Fibroblast of pulmonary artery (primary cell): ENCODE measurements at places on chromosomes 13 and 19.

GRCh38 chr19:8638078-8638619, 7.7 kb downstream of the NFILZ start:
- peak; percentile 36 for DNase-seq

GRCh38 chr19:14379294-14380065, 1.8 kb upstream of the ADGRE5 start:
- DNase-seq: no peak

DNA sequence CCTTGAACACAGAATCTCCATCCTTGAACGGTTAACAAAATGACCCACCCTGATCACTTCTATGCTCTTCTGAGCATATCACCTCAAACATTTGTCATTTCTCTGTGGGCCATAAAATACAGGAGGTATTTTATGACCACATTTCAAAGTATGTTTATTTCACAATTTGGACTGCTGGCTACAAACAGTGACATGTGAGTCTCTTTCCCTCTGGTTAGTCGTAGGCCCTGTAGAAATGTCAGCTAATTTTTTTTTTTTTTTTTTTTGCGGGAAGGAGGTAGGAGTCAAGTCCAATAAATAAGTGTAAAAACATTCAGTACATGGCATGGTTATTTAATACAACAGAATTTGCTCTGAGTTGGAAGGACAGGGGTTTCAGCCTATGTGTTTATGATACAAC, 70.7 kb downstream of the FOXO1 start:
- DNase-seq: peak; percentile 47

DNA sequence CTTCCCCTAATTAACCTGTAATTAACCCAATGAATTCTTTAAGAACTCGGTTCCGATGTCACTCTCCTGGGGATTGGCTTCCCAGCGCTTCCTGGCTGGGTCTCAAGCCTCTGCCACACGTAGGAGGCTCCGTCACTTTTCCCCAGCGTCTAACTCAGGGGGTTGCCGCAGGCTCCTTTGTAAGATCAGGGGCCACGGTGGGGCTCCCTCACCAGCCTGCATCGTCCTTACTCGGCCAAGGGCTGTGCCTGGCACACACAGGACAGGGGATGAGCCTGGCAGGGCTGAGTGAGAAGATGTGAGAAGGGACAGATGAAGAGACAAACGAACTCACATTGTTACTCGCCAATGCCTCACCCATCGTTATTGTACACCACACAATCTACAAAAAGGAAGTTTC, 20.9 kb upstream of the ATP11A start:
- DNase-seq: no peak

DNA sequence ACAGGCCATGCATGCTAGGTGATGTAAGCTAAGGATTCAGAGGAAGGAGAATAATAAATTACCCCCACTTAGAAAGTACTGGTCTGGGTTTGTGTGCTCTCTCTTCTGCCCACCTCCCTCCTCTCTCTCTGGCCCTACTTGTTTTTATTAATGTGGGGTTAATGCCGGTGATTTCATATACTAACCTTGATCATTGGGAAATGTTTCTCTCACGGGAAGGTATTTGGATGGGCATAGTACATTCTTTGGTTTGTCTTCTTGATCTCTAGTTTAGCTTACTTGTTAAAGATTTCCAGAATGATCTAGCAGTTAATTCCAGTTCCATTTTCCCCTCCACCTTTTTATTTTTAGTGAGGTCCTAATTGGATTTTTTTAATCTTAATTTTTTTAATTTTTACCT, 24.6 kb downstream of the ARHGAP35 start:
- no peak for DNase-seq

GRCh38 chr13:32986552-32986951, 29.7 kb upstream of the KL start:
- no peak for DNase-seq

GRCh38 chr13:34166406-34166805, 348.5 kb downstream of the RFC3 start:
- no peak for DNase-seq

DNA sequence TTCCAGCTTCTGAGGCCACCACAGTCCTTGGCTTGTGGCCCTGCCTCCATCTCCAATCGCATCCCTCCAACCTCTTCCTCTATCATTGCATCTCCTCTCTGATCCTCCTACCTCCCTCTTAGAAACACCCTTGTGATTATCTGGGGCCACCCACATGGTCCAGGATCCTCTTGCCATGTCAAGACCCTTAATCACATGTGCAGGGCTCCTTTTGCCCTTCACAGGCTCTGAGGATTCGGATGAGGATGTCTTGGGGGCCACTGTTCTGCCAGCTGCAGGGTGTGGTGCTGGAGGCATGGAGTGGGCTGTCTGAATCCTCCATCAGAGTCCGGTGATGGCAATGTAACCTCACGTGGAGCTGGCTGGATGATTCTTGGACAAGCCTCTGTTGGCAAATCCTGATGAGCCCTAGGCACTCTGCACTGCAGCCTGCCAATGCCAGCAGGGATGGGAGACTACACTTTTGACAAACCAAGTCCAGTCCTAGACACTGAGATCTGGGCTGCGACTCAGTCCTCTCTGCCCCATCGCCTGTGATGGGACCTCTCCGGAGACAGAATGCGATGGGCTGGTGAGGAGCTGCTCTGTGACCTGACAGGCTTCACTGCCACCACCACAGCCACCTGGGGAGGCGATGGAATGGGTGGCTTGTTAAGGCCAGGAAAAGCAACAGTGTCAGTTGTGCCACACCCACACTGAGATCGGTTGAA, 61.2 kb downstream of the CCDC70 start:
- no peak for DNase-seq

GRCh38 chr19:12720851-12721655, 2.7 kb downstream of the TNPO2 start:
- peak; percentile 26 for DNase-seq

GRCh38 chr13:114174529-114174961, 4.5 kb upstream of the CFAP97D2 start:
- peak; percentile 74 for DNase-seq

GRCh38 chr19:33279430-33280350, 22.6 kb downstream of the CEBPA start:
- DNase-seq: no peak

DNA sequence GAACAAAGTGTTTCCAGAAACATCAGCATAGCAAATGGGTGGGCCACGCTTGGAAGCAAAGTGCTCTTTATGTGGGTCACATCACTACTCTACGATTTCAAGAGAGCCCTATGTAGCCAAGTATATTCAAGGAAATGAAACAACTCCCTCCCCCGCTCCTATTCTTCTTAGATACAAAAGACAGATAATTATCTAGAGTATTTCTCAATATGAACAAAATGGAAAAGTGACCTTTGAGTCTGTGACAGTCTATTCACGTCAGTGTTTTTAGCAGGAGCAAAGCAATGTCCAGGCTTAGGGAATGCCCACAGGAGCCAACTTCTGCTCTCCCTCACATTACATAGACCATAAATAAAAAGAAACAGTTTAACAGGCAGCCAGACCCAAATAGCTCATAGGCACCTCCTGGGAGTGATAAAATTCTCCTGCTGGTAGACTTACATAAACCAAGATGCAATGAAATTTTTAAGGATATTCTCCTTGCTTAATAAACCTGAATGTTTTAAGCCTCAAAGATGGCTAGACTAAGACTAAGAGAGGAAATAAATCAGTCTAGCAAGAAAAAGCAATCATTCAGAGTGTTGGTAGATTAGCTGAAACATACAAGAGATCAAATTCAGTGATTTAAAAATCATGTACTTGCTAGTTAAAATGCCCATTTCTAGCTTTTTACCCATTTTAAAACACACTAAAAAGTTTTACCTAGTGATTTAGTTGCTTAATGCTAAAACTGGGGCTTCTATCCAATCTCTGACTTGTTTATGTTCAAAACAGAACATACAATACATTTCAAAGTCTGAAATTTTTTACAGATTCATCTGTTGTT, 182.8 kb downstream of the RGCC start:
- peak; percentile 87 for DNase-seq

GRCh38 chr13:52112591-52112990, 16.3 kb downstream of the NEK5 start:
- DNase-seq: no peak

GRCh38 chr13:25352230-25352629, 19.5 kb upstream of the ATP8A2 start:
- DNase-seq: peak; percentile 19

GRCh38 chr19:2047449-2048103, 3.5 kb downstream of the MKNK2 start:
- DNase-seq: no peak

GRCh38 chr19:41255171-41255570, 9.0 kb upstream of the HNRNPUL1 start:
- no peak for DNase-seq

DNA sequence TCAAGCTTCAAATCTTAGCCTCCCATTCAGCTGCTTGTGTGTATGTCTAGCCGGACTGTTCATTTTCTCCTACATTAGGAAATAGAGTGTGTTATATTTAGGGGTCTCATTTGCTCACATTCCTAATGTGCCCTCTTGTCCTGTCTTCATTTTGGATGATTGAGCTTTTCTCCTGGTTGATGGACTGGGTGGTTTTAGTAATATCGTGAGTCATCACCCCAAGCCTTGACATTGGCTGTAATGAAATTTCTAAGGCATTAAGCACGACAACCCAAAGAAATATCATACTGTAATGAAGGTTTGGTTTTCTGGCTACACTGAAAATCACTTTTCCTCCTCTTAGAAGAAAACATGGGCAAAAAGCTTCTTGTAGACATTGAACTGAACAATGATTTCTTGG, 110.7 kb upstream of the WASF3 start:
- no peak for DNase-seq

DNA sequence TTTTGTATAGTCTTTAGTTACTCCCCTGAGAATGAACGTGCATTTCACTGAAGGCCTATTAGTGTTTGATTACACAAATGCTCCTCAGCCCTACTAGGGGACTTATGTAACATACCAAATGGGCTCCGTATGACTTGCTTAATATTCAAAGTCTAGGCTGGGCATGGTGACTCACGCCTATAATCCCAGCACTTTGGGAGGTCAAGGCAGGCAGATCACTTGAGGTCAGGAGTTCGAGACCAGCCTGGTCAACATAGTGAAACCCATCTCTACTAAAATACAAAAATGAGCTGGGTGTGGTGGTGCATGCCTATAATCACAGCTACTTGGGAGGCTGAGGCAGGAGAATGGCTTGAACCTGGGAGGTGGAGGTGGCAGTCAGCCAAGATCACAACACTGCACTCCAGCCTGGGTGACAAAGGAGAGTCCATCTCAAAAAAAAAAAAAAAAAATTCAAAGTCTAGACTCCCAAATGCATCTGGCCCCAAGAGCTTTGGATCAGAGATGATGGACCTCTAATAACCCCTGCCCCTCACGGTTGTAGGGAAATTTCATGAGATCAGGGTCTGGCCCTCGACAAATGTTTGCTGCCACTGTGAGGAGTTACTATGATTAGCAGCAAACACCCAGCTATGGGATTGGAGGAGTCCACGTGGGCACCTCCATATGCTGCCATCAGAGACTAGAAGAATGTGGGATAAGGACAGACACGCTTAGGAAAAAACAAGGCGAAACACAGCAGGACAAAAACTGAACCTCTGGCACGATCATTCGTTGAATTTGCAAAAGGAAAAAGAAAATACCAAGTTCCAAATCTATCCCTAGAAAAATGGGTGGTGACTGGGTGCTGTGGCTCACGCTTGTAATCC, 4.6 kb downstream of the FBXO17 start:
- peak; percentile 22 for DNase-seq

DNA sequence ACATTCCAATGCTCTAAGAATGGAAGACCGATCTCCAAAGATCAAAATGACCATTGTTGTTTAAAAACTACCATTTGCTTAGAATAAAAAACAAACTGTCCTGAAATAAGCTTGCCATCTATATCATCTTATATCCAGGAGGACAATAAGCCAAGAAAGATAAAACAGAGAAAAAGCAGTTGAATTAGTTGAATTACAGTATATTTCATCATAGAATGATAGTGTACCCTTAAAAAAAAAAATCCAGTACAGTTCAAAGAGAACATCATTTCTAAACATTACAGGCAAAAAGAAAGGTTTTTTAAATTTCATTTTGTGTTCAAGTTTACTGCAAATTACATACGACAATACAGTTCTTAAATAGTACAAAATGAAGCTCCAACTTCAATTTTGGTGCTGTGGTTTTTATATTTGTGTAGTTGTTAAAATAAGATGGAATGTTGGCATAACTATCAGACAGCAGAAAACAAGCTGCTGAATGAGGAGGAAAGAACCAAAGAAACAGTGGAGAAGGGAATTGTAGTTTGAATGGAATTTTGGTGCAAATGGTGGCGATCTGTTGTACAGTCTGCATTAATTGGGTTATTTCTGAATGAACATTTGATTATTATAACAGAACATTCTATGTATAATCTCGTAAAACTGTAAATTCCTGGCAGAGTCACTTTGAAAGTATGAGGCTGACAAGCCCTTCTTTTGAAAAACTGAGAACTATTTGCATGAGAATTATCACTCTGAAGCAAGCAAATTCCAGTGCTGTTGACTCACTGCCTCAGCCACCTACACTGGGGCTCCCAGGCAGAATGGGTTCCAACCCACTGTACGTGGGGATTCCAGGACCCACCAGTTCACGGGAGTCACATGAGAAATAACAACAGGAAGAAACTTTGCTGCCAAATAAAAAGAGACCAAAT, 37.7 kb downstream of the LHFPL6 start:
- DNase-seq: peak; percentile 93

- DNase-seq: no peak
Measured at GRCh38 chr13:59236944-59237343, 926.8 kb downstream of the DIAPH3 start.

DNA sequence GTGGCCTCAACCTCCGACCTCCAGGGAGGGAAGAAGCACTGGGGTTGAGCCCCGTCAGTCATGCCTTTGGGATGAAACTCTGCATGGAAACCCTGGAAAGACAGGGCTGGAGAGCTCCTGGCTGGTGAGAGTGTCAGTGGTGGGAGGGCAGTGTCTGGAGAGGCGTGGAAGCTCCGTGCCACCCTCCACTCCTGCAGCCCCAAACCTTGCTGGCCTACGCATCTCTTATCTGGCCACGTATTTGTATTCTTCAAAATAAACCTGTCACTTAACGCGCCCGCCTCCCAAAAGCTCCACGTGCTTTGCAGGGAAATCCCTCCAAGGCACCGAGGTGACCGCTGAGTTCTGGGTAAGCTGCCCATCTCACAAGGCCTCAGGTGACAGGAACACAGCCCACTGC, 84.3 kb downstream of the TEX29 start:
- no peak for DNase-seq

- no peak for DNase-seq
Measured at GRCh38 chr13:111233080-111233479, 87.4 kb upstream of the TEX29 start.

GRCh38 chr13:80828759-80829158, 487.8 kb upstream of the SPRY2 start:
- peak; percentile 12 for DNase-seq

GRCh38 chr13:91312324-91312723, 35.2 kb upstream of the MIR17HG start:
- no peak for DNase-seq

GRCh38 chr19:49491804-49492572, 4.2 kb upstream of the RPS11 start:
- no peak for DNase-seq

- peak; percentile 27 for DNase-seq
Measured at GRCh38 chr19:41993612-41994483, at the start of gene ATP1A3. TSS of gene ATP1A3 (minus strand) at chr19:41994230. CDS start at chr19:41994076, 154 bp downstream.

DNA sequence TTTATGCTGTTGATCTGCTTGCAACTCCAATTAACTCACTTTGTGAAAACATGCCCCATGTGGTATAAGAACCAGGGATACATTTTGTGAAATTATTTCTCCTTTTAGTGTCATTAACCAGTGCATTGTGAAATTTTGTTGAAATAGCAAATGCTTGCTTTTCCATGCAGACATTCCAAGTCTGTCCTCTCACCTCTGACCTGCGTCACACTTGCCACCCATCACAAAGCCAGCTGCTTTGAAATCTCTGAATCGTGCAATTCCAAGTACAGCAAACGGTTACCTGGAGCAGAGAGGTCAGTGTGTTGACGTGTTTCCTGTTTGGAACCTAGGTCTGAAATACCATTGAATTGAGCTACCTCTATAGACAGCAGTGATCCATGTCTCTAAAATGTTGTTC, 4.9 kb upstream of the SLC25A15 start:
- DNase-seq: no peak
